ENCODE measurements at places on chromosomes 5 and 9.

DNA sequence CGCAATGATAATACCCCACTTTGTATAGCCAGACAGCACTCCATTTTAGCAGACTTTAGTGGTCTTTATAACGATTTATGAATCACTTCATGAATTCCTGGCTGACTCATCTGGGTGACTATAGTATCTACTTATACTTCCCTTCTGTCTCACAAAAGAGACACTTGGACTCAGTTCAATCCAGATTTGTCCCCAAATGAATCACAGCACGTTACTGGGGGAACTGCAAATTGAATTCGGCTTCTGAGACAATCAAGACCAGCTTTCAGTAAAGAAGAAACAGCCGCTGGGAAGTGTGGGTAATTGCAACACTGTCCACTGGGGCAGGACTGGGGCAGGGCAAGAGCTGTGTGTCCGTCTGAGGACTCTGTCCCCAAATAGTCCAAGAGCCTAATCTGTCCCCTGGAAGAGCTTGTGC lies 337.3 kb upstream of the RFX3 start:
- peak; percentile 46 for DNase-seq

GRCh38 chr5:34924462-34924765 lies 4.9 kb upstream of the DNAJC21 start:
- DNase-seq: no peak

DNA sequence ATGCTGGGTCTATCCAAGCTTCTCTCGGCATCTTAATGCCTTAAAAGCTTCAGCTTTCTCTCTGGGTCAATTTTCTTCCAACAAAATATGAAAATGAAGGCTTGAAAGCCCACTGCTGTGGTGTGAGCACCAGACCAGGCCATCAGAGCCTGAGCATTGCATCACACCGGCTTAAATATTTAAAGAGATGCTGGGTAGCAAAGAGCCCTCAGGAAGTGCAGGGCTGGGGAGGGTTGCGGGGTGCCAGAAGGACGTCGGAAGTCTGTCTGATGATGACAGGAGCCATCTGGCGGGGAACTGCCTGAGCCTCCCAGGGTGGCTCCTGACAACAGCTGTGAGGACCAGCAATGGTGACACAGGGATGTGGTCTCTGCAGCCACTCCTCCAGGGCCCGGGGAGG lies 185.5 kb downstream of the OLFM1 start:
- no peak for DNase-seq

GRCh38 chr9:133348718-133349573 lies 928 bp downstream of the RPL7A start:
- DNase-seq: no peak

- DNase-seq: no peak
Measured at GRCh38 chr5:29218138-29218537, 1975.3 kb upstream of the CDH6 start.

GRCh38 chr5:178832618-178833201 lies 27.0 kb upstream of the ZNF354B start:
- DNase-seq: no peak

DNA sequence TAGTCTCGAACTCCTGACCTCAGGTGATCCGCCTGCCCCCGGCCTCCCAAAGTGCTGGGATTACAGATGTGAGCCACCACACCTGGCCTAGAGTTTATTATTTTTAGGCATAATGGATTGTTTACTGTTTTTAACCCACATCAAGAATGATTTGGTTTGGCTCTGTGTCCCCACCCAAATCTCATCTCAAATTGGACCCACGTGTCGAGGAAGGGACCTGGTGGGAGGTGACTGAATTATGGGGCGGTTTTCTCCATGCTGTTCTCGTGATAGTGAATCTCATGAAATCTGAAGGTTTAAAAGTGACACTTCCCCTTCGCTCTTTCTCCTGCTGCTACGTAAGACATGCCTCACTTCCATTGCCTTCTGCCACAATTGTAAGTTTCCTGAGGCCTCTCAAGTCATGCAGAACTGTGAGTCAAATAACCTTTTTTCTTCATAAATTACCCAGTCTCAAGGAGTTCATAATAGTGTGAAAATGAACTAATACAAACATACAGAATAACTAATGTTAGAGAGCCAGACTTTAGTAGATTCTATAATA lies 88.2 kb downstream of the RICTOR start:
- no peak for DNase-seq

GRCh38 chr5:91074615-91075014 lies 308.5 kb downstream of the ARRDC3 start:
- peak; percentile 59 for DNase-seq

DNA sequence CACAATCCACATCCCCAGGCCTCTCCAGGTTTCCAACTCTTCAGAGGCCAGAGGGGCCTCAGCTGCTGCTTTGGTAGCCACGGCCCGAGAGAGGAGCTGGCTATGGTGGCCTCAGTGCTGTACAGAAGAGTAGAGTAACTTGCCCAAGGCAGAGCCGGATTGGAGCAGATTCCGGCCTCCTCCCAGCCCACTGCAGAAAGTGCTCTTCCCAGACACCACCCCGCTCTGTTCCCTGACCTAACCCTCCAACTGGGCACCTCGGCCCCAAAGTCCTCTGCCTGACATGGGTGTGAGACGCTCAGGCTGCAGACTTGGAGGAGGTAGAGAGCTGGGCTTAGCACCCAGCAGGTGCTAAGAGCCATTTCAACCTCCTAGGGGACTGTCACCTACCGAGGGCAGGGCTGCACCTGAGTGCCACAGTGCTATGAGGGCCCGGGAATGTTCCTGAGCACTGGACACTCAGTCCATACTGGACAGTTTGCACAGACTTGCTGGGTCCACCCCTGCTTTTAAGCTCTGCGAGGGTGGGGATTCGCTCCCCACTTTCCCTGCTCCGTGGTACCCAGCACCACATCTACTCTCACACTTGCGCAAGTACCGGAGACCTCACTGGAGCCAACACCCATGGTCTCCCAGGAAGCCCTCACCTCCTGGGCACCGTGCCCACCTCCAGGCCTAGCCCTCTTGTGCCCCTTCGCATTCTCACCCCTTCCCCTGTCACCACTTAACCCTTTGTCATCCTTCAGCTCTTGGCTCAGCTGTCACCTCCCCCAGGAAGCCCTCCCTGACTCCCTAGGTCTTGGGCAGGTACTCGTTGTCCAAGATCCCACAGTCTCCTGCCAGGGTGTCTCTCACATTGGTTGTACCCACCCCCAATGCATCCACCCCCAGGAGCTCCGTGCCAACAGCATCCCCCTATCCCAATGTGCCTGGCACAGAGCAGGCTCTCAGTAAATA lies 49.8 kb downstream of the DBH start:
- DNase-seq: no peak

DNA sequence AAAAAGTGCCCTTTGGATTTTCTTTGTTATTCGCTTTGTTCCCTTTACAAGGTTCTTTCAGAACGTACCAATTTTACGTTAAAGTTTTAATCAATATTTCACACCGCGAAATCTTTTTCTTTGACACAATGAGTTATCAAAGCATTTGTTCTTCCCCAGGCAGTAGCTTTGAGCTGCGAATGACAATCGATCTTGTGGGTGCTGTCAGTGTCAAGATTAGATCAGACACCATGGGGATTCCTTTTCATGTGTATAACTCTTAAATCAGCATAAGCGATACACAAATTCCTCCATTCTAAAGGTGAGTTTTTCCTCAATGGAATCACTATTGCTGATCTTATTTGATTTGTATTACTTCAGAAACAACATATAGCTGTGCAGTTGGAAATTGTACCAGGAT lies 145.5 kb downstream of the ST8SIA4 start:
- DNase-seq: no peak

GRCh38 chr9:130860458-130861316 lies 25.6 kb downstream of the ABL1 start:
- DNase-seq: peak; percentile 96

- no peak for DNase-seq
Measured at GRCh38 chr5:131264451-131265099, 722 bp downstream of the CDC42SE2 start.

- no peak for DNase-seq
Measured at GRCh38 chr9:95406121-95406520, 88.6 kb upstream of the FANCC start.

GRCh38 chr9:38621434-38622287 lies 1.3 kb upstream of the ANKRD18A start:
- no peak for DNase-seq

DNA sequence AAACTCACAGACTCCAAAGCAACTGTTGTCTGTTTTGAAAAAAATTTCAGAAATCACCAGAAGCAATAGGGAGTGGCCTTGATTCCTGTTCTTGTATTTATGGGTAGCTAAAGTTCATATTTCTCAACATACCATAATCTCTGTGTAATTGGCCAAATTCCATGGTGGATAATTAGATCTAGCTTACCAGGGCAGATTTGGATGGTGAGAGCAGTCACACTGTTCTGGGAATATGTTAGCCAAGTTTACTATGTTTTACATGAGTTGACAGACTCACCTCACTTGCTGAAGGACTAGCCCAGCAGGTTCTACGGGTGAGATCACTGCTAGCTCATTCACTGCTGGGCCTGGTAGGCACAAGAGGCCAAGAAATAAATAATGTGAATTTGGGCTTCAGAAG lies 32.7 kb upstream of the CDKN2B start:
- no peak for DNase-seq

GRCh38 chr9:70044490-70045307 lies 1.1 kb downstream of the MAMDC2 start:
- no peak for DNase-seq
